Germinal center (tissue), 1 donor: ENCODE measurements at places on chromosomes 3 and 15.

- no peak for DNase-seq
These were observed 52.8 kb downstream of the SOX2 start for GRCh38 chr3:181764544-181764943.

DNA sequence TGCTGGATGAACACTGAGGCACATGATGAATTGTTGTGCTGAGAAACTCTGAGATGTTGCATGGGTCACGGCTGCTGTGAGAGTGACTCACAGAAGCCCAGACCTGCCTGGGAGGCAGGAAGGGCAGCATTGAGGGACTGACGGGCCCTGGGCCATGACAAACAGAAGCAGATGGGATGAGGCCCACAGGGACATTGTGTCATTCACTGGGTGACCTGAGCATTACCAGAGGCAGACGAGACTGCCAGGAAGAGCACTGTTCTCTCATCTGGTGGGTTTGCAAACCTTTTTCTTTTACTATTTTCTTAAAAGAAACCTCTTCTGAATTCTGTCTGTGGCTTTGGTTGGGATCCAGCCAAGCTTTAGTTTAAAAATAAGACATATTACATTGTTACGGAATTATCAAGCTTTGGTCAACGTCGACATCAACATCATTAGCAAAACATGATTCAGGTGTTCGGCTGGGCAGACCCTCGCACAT, 67.8 kb downstream of the BDH1 start:
- DNase-seq: no peak

DNA sequence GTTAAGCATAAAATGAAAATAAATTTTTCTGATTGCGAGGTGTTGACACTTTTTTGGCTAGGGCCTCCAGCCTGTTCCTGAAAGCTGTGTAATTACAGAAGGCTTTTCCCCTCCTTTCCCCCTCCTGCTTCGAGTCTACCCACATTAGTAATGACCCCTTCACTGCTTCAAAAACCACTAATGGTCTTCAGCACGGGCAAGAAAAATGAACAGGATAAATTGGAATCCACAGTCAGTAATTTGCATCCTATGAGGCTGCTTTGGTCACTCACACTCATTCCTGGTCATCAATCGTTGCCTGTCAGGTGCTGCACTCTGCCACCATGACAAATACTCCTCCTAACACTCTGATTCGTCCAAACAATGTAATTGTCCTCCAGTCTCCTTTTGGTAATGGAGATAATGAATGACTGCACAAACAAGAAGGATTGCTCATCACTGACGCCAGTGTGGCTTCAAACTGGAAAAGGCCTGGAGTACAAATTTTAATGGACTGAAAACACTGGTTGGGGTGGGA, 148.6 kb downstream of the MEIS2 start:
- DNase-seq: no peak

DNA sequence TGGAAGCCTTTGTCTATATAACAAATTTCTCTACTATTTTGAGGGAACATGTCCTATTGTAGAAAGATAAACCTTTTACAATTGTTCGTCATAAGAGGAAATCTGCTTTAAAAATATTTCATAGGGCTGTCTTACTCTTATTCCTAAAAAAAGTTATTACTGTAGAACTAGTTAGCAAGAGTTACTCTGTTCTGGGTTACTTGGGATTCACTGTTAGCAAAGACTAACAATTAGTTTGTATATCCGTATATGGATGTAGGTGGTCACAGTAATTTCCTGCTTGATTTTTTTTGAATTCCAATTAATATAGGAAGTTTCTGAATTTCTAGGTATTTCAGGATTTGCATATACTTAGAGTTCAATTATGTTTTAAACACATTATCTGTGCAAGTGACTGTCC, 413.5 kb downstream of the RBMS3 start:
- no peak for DNase-seq

DNA sequence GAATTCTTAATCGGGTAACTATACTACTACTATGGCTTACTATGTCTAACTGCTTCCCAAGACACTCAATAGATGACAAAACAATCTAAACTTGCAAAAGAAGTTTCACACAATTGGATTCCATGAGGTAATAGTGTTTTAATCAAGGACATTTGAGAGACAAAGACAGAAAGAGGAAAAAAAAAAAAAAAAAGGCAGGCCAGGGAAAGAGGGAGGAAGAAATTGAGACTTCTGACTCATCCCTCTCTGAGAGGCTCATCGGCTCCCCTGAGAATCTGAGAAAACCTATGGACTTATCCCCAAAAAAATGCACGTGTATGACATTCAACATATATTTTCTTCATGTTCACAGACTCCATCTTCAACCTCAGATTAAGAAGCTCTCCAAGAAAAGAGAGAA, 61.0 kb downstream of the SCAPER start:
- DNase-seq: no peak

GRCh38 chr3:171556574-171557145, 96.5 kb upstream of the TNIK start:
- no peak for DNase-seq

DNA sequence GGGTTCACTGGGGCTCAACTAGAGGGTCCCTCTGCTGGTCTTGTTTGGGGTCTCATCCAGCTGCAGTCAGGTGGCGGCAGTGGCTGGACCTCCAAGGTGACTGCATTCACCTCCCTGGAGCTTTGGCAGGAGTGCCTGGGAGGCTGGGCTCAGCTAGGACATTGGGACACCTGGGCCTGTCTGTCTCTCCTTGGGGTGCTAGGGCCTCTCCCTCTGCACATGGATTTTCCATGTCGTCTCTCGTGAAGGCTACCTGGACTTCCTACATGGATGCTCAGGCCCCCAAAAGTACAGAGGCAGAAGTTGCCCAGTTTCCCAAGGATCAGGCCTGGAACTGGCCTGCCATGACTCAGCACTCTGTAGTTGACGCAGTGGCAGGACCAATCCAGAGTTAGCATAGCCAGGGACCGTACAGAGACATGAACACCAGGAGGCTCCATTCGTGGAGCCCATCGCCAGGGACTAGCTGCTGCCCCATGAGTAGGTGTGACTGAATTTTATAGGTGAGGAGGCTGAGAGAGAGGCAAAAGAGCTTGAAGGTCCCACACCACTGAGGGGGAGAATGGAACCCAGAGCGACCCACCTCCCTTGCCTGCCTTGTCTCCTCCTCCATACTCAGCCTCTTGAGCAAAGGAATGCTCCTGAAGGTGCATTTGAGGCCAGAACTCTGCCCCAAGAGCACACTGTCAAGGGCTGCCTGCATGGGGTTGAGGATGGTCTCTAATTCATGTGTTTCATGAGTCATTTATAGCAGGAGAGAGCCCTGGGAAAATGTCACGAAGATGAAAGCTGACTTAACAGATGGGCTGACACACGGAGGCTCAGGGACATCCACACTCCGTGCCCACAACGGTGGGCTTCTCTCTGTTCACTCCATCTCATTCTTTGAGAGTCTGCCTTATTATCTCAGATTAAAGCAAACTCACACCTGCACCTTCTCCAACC, 13.0 kb upstream of the ALDH1A3 start:
- DNase-seq: no peak

DNA sequence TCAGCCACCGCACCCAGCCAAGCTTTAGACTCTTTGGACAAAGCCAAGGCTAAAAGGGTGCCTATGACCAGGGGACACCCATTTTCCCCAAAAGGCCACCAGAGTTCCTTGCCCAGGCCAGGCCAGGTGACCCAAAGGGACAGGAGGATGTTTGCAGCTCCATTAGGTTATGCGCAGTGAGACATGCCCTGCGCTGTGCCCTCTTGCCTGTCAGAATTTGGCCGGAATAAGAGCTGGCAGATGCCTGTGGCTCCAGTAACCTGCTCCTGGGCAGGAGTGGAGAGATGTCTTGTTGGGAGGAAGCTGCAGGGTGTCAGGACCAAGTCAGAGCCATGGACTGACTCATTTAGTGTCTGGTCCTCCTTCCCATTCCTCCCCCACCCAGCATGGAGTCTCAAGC, 20.5 kb downstream of the DNASE1L3 start:
- DNase-seq: no peak

- DNase-seq: no peak
These were observed 453.1 kb downstream of the EPHA3 start for GRCh38 chr3:89560568-89560967.

DNA sequence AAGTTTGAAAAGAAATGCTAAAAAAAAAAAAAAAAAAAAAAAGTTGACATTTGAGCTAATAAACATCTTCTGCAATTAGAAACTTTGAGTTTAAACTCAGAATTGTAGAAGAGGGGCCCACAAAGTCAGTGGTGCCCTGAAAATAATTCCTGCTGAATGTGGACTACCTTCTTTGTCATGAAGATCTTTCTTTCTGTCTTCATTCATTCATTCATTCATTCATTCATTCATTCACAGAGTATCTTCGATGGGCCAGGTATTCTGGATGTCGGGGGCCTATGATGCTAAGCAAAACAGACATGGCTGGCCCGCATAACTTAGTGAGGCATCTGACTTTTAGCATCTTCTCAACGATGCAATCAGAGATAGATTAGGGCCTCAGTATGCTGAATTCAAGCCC, 24.6 kb downstream of the ETV5 start:
- DNase-seq: no peak

DNA sequence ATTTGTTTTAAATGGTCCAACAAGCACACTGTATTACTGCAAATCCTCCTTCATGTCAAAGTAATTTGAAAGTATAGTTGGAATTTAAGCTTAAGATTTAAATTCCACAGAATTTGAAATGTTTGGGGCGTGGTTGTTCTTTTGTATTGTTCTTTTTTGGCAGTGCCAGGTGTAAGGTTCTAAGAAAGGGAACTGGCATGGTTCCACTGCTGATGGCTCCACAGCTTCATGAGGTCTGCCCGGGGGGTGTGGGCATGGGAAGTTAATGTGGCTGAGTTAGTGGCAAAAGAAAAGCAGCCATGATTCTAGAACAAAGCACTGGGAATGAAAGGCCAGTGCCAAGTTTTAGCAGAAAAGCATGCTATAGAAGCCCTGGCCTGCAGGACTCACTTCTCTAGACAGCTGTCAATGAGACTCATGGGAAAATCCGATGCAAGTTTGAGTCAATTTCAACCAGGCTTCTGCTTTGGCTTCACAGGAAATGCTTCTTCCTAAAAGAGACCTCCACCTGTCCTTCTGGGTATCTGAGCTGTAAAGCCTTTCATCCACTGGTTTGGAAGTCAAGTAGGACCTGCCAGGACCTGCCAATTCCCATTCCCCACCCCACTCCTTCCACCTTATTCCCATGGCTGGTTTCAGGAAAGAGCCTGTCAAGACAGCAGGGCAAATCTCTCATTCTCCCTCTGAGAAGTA, 18.9 kb downstream of the CDCP1 start:
- DNase-seq: no peak

- no peak for DNase-seq
These were observed 112.4 kb upstream of the BHLHE40 start for GRCh38 chr3:4866866-4867265.

DNA sequence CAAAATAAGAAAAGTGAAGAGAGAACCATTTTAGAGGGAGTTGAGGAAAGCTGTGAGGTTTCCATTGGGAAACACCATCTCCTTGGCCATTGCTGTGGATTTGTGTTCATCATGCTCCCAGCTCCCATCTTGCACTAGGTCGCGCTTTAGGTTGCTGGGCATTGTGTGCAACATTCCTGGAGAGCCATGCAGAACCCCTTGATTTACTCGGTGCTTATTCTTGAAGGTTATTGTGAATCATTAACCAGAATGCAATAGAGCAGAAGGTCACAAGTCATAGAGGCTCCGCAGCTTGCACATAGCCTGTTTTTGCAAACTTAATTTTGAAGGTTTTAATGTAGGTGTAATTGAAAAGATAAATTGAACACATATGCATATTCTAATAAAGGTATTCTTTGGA, 239.2 kb upstream of the IL12A start:
- no peak for DNase-seq

DNA sequence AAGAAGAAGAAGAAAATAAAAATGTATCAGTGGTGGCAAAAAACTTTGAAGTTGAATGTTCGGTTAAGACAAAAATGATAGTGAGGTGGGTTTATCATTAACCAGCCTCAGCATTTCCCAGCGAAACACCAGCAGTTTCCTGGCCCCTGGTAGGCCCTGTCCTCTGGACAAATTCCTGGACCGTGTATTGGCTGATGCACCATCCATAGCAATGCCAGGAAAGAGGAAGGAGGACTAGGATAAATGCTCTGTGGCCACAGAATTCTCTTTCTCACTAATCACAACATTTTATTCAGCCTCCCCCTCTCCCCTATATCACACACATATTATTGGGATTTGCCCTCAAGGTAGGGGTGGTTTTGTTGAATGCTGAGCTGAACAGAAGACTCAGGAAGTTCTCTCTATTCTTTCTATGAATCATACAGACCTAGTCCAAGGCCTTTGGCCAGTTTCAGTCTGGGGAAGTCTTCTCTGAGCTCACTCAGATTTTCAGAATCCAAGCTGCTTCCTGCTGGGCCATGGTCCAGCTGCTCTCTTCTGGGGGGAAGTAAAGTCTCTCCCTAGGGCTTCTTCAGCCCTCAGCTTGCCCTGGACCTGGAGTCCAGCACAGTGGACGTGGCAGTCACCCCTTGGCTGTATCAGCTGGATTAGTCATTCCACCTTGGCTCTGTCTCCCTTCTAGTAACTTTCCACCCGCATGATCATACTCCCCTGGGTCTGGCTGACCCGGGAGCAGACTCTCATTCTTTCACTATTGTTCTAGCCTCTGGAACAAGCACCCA, 27.6 kb downstream of the SLC28A1 start:
- DNase-seq: no peak

DNA sequence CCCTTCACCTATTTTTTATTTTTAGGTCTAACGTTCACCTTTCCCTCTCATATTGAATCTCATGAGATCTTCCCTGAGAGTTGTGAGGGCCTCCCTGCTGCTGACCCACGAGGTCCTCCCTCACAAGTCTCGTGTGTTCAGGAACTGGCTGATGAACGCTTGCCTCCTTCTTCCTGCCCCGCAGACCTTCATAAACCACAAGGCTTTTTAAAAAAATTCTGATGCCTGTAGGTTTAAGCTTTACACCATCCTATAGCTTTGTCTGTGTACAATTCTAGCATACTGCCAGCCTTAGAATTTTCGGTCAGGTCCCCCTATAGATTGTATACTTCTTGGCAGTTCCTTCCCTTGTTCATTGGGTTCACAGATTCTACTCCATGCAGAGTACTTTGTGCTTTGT, 50.5 kb downstream of the CHST2 start:
- no peak for DNase-seq

DNA sequence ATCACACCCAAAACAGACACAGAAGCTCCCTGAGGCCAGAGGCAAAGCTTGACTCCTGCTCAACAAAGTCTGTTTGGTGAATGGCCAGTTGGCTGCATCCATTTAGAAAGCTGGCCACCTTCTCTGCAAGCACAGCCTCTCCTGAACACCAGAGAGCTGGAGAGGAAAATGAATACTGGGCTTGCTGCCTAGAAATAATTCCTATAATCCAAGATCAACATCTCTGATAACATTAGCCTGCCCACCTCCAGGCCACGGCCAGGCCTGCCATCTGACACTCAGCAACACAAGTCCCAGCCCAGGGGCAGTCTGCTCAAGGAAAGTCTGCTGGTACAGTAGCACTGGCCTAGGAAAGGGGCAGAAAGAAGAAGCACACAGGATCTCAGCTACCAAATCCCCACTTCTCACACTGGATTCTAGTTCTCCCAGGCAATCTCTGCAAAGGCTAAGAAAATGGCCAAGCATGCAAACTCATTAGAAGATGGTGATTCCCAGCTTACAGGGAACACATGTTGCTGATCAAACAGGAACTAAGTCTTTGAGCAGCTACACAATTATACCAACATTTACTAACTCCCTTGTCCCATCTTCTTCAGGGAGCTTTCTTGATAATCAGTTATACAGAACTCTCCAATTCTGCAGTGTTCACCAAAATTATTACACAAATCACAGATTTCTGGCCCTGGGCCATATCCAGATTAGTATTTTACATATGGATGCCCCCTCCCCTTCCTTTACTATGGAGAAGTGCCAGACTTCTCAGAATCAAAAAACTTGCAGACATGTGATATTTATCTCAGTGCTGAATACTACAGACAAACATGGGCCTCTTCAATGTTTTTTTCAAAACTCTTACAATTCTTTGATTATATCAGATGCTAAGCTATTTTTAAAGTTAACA, 9.9 kb downstream of the TBC1D2B start:
- no peak for DNase-seq
